Activated naive CD8-positive, alpha-beta T cell treated with anti-CD3 and anti-CD28 coated beads, Interleukin-2, amount 50 U/mL, for 16 hours (primary cell): ENCODE measurements at places on chromosomes 1 and 21.

GRCh38 chr21:35643176-35643575, 417.1 kb downstream of the SETD4 start:
- DNase-seq = no peak

DNA sequence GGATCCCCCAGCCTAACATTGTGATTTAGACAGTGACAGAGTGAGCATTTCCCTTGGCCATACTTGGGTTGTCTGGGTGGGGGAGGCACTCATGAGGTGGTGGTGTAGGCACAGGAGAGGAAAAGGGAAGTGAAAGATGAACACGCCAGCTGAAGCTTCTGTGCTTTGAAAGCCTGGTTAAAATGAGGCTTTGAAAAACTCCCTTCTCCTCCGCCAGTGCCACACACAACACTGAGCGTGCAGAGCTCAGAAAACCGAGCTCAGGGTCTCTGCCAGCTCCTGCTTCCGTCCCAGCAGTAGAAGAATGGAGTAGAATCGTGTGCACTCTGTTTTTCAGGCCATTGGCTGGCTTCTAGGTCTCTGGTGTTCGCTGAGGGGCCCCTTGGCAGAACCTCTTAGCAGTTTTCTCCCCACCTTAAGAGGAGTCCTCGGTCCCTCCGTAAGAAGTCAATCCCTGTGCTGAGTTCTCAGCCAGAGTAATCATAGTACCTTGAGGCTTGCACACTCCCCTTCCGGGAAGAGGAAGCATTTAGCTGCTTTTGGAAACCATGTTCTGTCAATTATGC, 12.9 kb downstream of the PLEKHM2 start:
- DNase-seq = peak; percentile 14

DNA sequence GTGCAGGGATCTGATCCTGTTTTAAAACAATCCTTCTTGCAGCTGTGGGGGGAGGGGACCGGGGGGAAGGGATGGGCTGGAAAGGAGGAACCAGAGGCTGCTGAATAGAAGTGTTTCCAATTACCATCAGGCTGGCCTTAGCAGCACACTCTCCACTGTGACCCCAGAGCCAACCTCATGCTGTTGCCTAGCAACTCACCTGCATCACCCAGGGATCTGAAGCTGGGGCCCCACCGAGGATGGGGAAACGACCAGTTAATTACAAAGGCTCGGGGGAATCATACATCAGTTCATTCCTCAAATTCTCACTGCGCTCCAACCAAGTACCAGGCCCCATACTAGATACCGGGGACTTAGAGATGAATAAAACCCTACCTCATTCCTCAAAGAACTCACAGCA, 11.9 kb upstream of the GPX7 start:
- DNase-seq = no peak

- DNase-seq = no peak
These were observed 119.7 kb downstream of the TPTE start for GRCh38 chr21:10641107-10641506.

DNA sequence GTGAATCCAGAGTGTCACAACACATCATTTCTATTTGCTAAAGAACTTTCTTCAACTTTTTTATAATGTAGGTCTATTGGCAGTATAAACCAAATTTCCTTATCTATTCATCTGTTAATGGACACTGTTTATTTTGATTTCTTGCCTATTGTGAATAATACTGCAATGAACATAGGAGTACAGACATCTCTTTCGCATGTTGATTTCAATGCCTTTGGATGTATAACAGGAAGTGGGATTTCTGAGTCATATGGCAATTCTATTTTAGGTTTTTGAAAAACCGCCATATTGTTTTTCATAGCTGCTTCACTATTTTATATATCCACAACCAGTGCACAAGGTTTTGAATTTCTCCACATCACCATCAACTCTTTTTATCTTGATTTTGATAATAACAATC, 198.7 kb downstream of the KCNT2 start:
- no peak for DNase-seq

DNA sequence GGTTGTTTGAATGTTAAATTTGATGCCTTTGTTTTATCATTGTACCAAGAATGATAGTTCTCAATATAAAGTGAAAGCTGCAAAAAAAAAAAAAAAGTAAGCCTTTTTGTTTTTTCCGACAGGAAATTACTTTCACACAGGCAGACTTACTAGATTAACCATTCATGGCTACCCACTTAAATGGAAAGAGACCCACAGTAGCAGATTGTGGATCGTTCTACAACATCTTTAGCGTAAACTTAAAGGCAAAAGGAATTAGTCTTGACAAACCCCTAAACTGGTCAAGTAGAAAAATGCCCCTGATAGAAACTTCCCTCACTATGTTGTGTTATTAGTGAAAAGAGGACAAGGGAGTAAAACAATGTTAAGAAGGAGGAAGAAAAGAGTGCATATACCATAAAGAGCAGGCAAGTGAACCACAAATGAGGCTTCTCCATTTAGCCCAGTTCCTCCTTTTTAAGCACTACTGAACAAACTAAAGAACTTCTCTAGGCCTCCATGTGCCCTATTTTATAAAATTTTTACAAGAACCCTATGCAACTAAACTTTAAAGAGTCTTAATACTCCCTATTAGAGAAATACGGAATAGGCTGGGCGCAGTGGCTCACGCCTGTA, 1560.3 kb downstream of the MRPL39 start:
- no peak for DNase-seq

DNA sequence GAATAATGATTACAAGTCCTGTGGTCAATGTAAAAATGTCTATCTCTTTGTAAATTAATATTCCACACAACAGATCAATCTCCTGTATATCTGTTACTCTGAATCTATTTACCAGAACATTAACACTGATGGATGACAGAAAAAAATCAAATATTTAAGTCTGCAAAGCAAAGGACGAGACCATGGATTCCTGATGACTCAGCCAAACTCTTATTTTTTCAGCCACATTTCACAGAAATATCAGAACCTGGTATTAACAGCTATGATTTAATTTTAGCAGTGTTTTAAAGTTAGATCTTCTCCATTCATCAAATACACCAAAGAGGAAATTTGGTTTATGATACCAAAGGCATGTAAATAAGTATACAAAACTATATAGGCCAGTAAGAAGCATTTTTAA, 46.1 kb downstream of the FAF1 start:
- DNase-seq = no peak
